Fibroblast of skin of right quadriceps (primary cell): ENCODE measurements at places on chromosomes 5 and 9.

GRCh38 chr5:174328631-174329299 is 283.3 kb downstream of the NSG2 start:
- no peak for DNase-seq

DNA sequence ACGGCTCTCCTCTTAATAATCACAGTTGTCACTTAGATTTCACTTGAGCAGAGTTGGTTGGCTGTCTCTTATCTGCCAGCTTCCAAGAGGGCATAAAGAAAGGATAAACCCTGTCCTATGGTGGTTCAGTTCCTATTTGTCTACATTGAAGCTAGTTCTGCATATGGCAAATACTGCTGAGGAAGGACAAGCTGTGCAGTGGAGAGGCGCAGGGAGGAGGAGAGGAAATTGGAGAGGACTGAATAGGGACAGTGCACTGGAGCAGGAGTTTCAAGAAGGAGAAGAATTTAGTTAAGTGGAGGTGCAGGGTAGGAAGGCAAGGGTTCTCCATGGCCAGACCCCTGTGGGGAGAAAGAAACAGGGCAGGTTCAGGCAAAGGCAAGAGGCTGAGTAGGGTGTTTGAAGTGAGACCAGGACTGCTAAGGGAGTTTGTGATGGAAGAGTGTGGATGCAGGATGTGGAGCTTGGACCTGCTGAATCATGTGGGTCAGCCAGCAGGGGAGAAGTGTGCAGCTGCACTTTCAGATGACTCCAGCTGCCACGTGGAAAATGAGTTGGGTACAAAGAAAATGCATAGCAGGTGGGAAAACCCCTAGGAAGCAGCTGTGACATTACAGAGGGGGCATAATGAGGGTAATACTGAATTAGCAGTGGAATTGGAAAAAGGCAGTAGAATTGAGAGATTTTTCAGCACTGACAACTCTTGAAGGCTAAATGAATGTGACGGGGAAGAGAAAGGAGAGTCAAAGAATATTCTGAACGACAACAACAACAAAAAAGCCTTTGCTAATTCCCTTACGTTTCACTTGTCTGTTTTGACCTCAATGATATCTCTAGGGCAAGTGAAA is 66.8 kb downstream of the MAMDC2 start:
- DNase-seq, result no peak

- peak; percentile 0 for DNase-seq
Observed at GRCh38 chr5:161676103-161676502, 9.4 kb upstream of the GABRA6 start.

DNA sequence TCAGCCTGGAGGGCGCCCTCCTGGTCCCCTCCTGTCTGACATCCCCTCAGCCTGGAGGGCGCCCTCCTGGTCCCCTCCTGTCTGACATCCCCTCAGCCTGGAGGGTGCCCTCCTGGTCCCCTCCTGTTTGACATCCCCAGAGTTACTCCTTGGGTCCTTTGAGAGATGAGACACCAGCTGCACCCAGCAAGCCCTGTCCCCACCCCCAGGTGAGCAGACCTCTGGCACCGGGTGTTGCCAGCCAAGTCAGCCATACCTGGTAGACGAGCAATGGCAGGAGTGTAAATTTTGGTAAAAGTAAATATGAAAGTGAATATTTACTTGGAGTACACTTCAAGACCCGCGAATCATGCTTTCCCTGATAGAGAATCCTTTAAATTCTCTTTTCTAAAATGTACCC is 25.4 kb downstream of the EXOC3 start:
- no peak for DNase-seq

DNA sequence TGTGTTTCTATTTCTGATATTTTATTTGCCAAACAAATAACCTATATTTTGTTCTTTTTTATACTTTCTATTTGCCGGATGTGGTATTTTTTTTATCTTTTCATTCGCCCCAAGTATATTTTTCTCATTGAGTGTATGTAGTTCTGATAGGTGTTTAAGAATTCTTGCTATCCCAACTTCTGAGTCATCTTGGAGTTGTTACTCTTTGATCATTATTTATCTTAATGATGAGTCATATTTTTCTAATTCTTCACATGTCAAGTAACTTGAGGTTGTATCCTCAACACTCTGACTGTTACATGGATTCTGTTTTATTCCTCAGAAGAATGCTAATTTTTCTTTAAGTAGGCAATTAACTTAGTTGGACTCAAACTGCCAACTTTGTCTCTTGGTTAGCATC is 498.1 kb downstream of the TLE1 start:
- DNase-seq, result no peak

- no peak for DNase-seq
Observed at GRCh38 chr9:122355336-122355875, 15.4 kb upstream of the PTGS1 start.

DNA sequence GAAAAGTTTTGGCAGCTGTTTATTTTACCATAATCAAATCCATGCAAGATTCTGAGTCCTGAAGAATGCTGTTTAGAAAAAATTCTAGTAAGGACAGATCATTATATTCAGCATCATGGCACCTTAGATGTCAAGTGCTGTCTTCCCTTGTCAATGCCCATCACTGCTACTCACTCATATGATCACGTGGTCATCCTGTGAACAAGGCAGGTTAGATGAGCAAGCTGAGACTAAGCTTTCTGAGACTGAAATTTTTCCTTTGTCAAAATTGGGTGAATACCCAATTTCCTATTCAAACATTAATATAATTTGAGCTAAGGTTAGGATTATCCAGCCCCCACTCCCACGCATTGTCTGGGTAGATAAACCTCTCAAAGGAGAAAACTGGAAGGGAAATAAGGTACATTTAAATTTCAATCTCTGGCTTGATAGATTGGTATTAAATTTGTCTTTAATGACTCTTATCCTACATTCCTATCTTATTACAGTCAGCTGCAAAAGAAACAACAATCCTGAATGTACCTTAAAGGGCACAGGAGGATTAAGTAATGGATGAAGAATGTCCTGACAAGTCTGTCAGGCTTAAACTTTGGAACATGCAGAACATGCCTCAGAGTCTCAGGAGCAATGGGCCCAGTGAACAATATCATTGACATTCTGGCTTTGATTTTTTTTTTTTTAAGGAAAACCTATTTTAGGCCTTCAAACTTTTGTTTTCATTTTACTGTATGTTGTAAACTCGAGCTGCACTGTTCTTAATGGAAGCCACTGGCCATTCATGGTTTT is 148.7 kb upstream of the RANBP3L start:
- peak; percentile 33 for DNase-seq

GRCh38 chr5:169871826-169872490 is 108.3 kb downstream of the INSYN2B start:
- no peak for DNase-seq

DNA sequence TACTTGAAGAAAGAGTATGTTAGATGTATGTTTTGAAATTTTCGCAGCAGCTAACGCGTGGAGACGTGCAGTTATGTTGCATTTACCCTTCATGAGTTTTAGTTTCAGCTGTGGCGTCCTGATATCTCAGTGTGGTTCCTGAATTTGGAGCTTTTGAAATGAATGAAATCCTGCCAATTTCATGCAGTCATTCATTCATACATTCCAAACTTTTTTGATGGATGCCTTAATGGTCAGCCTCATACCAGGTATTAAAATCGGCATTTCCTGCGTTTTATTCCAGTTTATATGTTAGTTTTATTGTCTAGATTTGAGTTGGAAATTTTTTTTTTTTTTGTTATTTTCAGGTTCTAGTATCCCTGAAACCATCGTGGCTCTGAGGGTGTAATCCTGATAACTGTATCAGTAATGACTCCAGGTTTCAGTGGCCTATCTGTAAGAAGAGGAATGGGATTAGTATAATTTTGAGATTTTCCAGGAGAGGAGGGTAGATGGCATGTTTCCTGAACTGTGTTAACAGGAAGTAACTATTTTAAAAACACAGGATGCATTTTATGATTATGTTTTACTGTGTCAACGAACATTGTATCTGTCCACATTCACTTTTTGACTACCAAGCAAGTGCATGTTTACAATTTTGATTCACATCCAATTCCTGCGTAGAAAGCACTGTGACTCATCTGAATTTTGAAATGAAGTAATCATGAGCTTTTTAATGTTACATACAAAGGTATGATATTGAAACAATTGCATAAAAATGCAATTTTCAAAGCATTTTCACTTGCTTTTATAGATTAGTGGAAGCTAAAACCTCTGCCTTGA is 1.0 kb downstream of the FOCAD start:
- peak; percentile 71 for DNase-seq

- peak; percentile 30 for DNase-seq
Observed at GRCh38 chr5:60856066-60856465, 12.0 kb upstream of the ELOVL7 start.

DNA sequence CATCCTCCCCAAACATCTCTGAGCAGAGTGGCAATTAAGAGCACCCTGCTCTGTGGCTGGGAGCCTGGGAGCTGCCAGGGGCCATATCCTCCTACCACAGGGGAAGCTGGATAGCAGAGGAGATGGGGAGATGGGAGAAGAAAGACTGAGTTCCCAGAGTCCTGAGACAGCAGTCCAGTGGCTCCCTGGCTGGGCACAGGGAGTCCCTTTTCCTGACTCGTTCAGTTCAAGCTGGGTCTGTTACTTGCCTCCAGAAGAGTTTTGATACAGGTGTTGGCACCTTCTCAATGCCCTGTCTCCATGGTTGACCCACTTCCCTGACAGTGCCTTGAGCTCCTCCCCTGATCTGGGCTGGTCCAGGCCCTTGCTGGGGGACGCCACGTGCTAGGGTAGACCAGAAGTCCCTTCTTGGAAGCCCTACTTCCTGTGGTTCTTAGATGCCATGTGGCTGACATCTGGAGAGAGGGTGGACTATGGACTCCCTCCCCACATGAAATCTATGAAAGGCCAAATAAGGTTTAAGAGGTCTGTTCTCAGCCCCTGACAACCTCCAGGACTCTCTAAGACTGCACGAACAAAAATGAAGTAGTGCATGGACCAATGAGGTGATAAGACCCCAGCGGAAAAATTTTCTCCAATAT is 166.2 kb downstream of the AUH start:
- DNase-seq, result no peak
